ENCODE measurements at places on chromosomes 1 and 21.

DNA sequence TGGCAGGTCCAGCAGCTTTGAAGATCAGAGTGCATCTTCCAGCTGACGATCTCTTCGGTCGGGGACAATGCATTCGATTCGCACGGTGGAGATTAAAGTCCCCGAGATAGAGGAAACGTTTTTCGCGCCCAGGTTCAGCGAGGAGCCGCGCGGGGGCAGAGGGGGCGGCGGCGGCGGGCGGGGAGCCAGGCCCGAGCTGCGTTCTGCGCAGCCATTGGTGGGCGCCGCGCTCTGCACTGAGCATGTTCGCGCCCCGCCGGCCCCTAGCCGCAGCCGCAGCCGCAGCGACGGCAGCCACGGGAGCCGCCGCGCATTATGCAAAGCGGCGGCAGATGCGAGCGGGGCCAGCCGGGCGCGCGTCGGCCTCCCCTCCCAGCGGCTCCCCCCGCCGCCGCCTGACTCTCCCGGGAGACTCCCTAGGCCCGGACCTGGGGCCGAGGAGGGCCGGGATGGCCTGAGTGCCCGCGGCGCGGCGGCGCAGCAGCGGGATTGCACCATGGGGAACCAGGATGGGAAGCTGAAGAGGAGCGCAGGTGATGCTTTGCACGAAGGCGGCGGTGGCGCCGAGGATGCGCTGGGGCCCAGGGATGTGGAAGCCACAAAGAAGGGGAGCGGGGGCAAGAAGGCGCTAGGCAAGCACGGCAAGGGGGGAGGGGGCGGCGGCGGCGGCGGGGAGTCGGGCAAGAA, at the start of gene FMN2:
Gene FMN2 (plus strand): TSS at position 270 of the 687 bp plus-strand sequence. CDS start 227 bp downstream, at position 497.
- DNase-seq = no peak

- DNase-seq = peak; percentile 87
These were observed at the start of gene CLSTN1 for GRCh38 chr1:9823943-9824701. Gene CLSTN1 (minus strand): TSS chr1:9823965. CDS start chr1:9823733, 232 bp downstream.

- DNase-seq = no peak
These were observed 40.2 kb downstream of the SUSD4 start for GRCh38 chr1:223323491-223324484.

- DNase-seq = no peak
These were observed 52.2 kb downstream of the EPB41 start for GRCh38 chr1:28966617-28967016.

GRCh38 chr21:44967082-44968047, 27.5 kb downstream of the SLX9 start:
- DNase-seq = no peak

DNA sequence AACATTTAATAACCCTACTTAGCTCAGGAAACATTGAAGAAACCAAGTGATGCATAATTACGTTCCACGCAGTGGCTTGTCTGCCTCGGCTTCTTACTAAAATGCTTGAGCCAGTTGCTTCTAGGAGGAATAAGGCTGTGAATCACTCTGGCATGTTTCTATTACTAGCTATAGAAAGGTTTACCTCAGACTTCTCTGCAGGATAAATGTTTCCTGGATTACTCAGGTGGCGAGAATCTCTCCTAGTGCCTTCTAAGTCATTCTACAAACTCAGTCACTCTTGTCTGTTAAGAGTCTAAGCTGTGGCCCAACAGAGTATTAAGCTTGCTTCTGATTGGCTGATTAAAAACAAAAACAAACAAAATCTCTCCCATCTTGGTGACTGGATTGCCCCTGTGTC, 92.0 kb upstream of the RALGPS2 start:
- no peak for DNase-seq

DNA sequence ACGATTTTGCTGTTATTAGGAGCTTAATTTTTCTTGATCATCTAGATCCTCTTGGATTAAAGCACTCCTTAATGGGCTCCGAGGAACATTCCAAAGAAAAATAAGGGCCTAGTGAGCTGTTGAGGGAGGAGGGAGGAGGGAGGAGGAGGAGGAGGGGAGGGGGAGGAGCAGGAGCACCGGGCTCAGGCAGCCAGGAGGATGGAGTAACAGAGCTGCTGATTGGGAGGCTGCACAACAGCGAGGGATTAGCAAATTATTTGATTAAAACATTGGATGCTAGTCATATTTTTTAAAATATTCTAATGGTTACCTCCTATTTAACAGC, 302.1 kb upstream of the RRP15 start:
- DNase-seq = no peak

- peak; percentile 38 for DNase-seq
These were observed 12.0 kb downstream of the PPFIA4 start for GRCh38 chr1:203038217-203038741.

DNA sequence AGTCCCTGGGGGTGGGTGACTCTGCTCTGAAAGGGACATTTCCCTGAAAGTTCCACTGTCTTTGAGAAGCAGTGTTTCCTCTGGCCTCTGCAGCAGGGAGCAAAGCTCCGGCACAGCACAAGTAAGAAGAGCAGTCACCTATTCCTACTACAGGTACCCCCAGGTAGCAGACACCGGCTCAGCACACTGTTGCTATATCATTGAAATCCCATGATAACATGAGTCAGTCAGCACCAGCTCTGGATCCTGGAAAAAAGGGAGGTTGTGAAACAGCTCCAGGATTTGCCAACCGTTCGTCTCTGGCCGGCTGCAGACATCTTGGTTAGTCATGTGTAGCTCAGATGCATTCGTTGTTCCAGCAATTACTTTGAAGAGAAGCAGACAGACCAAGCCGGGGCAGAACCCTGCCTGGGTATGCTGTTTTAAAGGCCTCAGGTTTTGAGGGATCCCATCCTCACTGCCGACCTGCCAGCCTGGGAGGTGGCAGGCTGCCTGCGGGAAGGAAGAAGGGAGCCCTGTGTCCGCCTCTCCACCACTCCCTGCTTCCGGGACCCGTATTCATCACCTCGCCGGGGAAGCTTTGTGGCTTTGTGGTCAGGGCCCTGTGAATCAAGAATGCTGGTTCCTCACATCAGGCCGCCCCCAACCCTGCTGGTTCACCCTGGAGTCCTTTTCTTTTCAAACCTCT, 139.2 kb downstream of the CLIC6 start:
- DNase-seq = peak; percentile 81

- no peak for DNase-seq
These were observed 148.6 kb downstream of the PCP4 start for GRCh38 chr21:40015818-40016217.

DNA sequence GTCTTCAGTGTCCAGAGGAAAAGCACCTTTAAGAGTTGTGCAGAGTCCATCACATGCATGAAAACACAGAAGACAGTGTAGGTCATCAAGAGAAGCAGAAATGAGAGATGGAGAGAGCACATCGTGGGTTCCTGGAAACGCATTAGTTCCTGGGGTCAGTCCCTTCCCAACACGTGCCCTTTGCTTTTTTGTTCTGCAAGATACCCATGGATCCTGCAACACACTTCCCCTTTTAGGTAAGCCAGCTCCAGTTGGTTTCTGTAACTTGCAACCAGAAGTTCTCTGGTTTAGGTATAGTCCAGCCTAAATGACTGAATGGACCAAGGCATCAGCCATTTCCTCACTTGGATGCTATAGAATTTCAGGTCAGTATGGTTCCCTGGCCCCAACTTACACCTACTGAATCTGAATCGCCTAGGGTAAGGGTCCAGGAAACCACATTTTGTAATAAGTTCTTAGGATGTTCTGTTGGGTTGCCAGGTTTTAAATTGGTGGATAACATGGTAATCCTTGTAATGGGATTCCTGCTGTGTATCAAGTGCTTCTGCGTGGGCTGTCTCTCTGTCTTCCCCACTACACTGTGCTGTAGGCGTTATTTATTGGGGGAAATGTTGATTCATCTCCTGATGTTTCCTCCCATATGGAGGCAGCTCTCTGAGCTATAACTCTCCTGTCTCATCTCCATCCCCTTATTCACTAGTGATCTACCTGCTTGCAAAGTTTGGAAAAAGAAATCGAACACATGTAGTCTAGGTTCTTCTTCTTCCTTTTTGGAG, 230.6 kb downstream of the TNR start:
- peak; percentile 21 for DNase-seq

DNA sequence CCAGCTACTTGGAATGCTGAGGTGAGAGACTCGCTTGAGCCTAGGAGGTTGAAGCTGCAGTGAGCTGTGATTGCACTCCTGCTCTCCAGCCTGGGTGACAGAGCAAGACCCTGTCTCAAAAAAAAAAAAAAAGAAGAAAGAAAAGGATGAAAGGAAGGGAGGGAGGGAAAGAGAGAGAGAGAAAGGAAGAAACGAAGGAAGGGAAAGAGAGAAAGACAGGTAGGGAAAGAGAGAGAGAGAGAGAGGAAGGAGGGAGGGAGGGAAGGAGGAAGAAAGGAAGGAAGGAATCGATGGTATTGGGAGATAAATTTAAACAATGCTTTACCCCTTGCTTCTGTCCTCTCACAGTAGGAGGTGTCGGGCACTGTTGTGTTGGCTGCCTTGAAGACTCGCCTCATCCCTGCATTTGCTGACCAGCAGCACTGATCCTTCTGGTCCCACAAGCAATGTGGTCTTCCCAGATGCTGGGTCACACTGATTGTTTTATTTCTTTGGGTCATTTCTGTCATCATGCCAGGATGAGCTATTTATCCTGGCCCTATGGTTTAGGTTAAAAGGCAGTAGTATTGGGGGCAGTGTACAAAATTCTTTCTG, 30.9 kb downstream of the GPR137B start:
- DNase-seq = no peak

- no peak for DNase-seq
These were observed 104.0 kb downstream of the NIBAN1 start for GRCh38 chr1:184870319-184870718.

GRCh38 chr1:5296095-5296494, 641.7 kb downstream of the AJAP1 start:
- no peak for DNase-seq

DNA sequence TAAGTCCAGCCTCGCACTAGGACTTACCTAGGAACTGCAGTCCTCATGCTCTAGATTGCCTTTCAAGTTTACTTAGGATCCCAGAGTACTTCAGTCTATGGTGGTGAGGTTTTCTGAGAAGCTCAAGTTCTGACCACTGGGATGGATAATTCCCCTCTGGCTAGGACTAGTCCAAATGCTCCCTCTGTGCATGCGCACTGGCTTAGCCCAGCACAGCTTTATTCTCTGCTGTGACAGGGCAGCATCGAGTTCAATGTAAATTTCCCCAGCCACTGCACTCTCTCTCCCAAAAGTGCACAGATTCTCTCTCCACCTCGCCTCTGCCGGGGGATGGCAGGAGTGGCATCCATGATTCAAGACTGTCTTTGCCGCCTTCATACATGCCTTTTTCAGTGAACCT, 241.6 kb downstream of the ZNF326 start:
- no peak for DNase-seq

DNA sequence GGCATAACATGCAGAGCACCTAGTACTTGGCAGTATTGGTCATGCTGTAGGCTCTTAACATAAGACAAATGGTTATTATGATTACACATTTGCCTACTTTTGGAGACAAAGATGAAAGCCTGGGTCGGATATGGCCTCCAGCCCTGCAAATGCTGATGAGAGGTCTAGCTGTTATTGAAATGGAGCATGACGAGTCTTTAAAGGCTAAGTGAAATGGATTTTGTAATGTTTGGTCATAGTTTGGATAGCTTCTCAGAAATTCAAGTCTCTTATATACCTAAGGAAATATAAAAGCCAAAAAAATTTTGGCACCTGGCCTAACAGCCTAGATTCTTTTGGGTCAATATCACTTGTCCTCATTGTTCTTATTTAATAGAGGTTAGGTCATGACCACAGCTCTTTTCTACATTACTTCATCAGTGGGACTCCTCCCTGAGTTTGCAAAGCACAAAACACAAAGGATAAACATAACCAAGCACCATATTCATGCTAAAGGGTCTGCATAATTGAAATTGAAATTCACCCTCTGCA, 69.2 kb upstream of the WLS start:
- no peak for DNase-seq

- DNase-seq = no peak
These were observed 74.4 kb upstream of the GRIK3 start for GRCh38 chr1:37108596-37109188.

All from NB4 (cell line).